ELR (cell line): ENCODE measurements at places on chromosomes 3 and 15.

DNA sequence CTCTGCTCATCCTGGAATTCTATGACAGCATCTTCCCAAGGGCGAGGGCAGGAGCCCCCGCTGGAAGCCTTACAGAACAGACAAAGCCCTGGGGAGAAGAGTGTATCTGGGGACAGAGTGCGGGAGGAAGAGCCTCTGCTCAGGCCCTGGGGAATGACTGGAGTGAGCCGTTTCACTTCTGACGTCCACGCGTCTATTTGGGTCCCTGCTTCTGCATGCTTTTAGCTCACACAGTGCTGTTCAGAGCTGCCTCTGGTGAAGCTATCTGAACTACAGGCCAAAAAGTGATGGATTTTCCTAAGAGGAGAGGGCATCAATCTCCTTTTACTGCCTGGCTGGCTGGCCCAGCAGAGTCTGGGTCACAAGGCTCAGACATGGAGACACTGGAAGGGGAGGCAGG, 311.8 kb downstream of the NTRK3 start:
- DNase-seq: no peak

GRCh38 chr15:25805031-25805430, 58.1 kb downstream of the ATP10A start:
- DNase-seq: no peak

DNA sequence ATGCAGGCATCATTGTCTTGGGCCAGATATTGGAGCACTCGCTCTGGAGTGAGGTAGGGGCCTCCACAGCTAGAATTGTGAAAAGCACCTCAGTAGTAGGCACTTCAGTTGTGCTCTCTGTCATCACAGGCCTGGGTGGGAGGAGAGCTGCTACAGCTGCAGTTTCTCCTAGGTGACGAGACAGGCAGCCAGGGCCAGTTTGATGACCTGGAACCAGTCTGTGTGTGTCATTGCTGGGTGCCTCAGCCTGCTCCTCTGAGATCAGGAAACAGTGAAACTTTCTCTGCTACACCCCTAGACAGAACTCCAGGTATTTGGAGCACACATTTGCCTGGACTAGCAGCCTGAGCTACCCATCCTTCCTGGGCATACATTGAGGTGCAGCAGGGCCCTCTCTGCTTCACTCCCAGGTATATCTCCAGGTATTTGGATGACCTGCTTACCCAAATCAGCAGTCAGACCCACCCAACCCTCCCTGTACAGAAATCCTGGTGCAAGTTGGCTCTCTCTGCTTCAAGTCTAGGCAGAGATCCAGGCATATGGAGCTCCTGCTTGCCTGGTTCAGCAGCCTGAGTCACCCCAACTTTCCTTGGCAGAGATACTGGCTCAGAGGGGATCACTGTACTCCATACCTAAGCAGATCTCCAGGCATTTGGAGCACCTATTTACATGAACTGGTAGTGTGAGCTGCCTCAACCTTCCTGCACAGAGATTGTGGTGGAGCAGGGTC, 54.3 kb upstream of the SGO1 start:
- no peak for DNase-seq

- peak; percentile 73 for DNase-seq
Observed at GRCh38 chr15:68278345-68278594, 725 bp downstream of the FEM1B start.

DNA sequence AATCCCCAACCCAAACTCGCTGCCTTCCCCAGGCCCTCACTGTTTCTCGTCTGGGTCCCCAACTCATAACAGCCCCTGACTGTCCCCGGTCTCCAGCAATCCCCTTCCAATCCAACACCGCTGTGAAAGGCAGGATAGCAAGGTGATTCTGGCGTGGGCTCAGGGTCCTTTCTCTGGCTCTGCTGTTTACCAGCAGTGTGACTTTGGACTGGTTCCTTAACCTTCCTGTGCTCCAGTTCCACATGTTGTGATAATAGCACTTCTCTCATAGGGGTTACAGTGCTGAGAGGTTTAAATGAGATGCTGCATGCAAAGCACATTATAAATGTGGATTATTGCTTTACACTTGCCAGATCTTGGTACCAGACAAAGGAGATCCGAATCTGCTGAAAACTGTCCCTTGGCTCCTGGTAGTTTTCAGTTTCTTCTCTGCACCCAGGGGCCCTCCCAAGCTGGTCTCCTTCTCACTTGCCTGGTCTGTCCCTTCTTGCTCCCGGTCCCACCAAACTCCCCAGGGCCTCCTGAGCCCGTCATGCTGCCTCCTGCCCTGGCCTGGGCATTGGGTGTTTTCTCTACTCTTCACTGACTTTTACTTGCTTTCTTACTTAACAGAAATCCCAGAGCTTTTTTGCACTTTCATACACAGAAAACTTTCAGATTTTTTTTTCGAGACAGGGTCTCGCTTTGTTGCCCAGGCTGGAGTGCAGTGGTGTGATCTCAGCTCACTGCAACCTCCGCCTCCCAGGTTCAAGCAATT, 26.8 kb upstream of the CYP11A1 start:
- DNase-seq: no peak

- DNase-seq: no peak
Observed at GRCh38 chr15:63111481-63111880, 10.2 kb upstream of the LACTB start.

DNA sequence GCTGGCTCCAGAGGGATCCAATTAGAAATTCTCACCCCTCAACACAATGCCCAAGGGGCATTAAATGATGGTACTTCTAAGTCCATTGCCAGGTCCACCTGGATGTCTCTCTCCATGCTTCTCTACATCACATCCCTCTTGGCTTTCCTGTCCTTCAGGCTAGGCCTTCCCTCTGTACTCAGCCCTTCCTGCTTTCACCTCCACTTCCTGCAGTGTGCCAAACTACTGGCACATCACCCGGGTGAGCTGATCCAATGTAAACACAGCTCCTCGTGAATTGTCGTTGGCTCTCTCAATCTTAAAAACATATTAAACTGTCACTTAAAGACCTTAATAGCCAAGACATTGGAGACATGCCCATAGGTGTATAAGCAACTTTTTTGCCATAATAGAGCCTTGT, 4.0 kb downstream of the LMCD1 start:
- DNase-seq: no peak

DNA sequence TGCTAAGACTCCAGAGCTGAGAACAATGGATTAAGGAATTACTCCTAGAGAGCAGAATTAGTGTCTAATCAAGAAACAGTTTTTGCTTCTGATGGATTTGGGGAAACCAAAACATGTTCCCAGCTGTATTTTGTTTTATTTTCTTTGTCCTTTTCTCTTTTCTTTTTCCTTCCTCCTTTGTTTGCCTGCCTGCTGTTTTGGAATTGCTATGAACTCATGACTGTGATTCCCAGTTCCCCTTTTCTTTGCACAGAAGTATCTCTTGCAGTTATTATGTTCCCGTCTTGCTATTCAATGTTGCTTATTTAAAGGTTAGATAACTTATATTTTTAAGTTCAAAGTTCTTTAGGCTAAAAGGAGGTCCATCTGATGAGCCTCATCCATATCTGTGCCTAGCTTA, 77.0 kb upstream of the GBE1 start:
- DNase-seq: no peak

GRCh38 chr3:16670191-16670590, 65.0 kb upstream of the DAZL start:
- no peak for DNase-seq

DNA sequence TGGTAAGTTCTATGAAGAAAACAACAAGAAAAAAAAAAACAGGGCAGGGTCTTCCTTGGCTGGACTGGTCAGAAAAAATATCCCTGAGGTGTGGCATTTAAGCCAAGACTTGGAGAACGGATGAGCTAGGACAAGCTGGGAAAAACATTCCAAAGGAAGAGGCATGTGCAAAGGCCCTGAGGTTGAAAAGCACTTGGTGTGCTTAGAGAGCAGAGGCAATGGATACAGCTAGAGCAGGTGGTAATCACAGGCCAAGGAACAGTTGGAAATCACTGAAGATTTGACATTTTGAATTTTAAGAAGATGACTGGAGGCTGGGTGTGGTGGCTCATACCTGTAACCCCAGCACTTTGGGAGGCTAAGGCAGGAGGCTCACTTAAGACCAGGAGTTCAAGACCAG, 42.9 kb upstream of the PDE8A start:
- no peak for DNase-seq

- peak; percentile 44 for DNase-seq
Observed at GRCh38 chr3:188241883-188242282, 87.9 kb downstream of the LPP start.

DNA sequence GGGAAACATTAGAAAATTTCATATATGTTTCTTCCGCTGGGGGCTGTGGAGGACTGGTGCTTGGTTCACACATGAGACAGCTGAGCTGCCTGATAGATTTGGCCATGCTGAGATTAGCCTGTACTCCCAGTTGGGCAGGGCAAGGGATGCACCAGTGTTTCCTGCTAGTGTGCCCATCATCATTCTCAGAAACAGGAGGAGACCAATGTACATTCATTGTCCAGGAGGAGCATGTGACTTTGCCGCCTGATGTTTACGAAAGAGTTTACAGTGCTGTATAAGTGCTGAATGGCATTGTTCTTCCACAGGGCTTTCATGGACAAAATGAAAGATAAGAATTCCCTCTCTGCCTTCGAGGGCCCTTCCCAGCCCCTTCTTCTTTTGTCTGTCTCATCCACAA, 311.1 kb upstream of the THBS1 start:
- no peak for DNase-seq

DNA sequence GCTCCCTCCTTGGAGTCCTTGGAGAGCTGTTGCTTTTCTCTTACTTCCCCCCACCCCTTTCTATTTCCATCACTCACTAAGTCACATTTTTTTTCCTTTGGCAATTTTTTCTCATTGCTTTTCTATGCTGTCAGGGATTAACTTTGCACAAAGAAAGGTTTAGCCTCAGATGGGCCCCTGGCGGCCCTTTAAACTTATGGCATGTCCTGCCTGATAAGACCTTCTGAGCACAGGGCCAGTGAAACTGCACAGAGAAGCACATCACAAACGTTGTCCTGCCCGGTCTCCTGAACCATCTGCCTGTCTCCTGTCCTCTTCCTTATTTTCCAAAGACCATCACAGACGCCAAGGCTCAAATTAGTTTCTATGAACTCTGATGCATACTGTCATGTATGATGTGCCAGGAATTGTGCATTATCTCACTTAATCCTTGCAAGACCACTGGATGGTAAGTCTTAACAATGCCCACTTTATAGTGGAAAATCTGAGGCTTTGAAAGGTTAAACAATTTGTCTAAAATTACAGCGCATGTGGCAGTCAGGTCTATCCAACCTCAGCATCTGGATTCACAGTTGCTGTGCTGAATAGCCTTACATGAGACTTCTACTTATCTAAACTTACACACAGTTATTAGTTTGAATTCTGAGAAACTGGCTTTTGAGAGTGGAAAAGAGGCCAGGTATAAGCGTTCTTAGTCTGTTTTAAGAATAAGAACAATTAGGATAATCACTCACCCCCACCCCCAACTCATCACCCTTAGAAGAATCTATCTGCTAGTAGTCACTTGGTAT, 648.1 kb downstream of the NTRK3 start:
- no peak for DNase-seq

DNA sequence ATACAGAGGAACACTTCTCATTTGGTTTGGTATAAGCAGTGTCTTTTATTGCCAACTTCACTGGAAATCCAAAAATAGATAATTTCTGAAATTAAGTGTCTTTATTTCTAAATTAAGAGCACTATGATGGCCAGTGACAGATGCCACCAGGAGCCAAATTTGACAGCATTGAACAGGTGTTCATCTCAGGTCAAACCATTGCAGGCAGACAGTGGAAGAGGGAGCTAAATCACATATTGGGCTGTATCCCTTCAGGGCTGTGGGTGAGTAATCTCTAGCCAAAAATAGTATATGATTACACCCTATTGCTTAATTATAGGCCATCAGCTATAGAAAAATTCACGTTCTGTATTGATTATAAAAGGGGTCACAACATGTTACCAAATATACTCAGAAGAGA, 457.7 kb downstream of the NAALADL2 start:
- DNase-seq: no peak

DNA sequence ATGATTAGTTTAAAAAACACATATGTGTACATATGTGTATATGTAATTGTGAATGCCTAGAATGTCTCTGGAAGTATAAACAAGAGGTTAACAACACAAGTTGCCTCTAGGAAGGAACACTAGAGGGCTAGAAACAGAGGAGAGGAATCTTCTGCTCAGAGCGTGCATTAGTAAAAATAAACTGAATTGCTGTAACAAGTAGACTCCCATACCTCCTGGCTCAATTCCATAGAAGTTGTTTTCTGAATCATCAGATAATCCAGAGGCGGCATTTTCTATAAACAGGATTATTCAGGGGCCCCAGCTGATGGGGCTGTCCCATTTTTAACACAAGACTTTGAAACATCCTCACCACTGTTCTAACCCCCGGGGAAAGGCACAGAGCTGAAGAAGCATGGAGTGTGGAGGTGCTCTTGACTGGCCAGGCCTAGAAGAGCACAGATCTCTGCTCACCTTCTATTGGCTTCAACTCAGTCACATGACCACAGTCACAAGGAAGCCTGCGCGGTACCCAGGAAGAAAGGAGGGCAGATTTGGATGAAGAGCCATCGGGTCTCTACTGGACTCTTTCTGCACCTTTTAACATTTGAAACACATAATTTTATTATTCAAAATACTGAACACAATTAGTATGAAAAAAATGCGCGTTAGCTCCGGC, 145.7 kb downstream of the TLE3 start:
- peak; percentile 13 for DNase-seq

DNA sequence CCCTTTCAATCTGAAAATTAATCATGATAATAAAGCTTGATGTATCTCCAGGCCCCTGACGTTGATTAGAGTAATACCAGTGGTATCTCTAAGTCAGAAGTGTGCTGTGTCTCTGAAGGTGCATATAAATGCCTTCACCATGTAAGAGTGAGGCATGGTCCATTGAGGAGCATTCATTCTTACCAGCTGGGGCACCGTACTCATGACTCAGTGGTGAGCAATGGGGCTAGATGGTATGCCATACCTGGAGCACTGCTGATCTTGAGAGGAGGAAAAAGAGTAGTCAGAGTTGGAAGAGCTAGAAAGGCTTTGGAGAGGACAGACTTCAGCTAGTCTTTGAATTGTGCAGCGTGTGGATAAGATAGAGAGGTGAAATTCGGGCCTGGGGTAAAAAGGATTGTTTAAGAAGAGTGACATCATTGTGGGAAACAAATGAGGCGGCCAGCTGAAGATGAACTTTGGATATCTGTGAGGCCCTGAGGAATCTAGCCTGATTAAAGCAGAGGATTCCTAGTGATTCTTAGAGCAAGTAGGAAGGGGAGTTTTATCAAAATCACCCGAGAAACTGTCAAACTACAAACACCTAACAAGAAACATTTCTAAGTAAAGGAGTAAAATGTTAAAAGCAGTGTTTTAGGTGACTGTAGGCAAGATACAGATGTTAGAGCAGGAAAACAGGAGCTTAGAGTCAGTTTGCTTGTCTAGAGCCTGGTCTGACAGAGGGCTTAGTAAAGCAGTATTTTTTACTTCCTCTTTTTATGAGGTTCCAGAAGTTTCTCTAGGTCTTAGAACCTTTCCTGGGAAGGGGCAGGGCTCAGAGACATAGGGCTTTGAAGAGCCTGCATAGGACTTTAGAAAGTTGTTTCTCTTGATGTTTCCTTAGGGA, 13.6 kb downstream of the TMOD3 start:
- peak; percentile 85 for DNase-seq

GRCh38 chr3:30231277-30232141, 374.9 kb upstream of the TGFBR2 start:
- peak; percentile 33 for DNase-seq
